A549 treated with Mapracorat at 1 μM for 4 hours (cell line): ENCODE measurements at places on chromosomes 3 and 15. TPM values are rescaled to one million over a fixed set of nuclear protein-coding genes. Genes with fewer than 3 reads are reported as not detected.

The FAM107A gene
- 0.11 to 0.24 TPM (median 0.20 TPM) in 5 replicates for total RNA-seq

The DOCK3 gene
- 0.34 to 0.45 TPM (median 0.37 TPM) in 5 replicates for total RNA-seq

The PLCH1 gene
- 0.71 to 1.1 TPM (median 0.82 TPM) in 5 replicates for total RNA-seq

The CLRN1 gene
- total RNA-seq = not detected in 5 replicates

The ATP8B4 gene
- total RNA-seq = 0.57 to 1.7 TPM (median 0.90 TPM) in 5 replicates

The CSTA gene
- 0.93 to 1.4 TPM (median 1.1 TPM) in 5 replicates for total RNA-seq

The COL6A6 gene
- total RNA-seq = not detected in 5 replicates

The LRRN1 gene
- not detected in 5 replicates for total RNA-seq

The SETD2 gene
- 16.3 to 22.9 TPM (median 18.8 TPM) in 5 replicates for total RNA-seq

The SPRED1 gene
- total RNA-seq = 6.3 to 9.1 TPM (median 7.6 TPM) in 5 replicates

The RBP2 gene
- total RNA-seq = not detected in 5 replicates

The OXTR gene
- total RNA-seq = 8.2 to 10.6 TPM (median 10.2 TPM) in 5 replicates

The SLC15A2 gene
- total RNA-seq = 0.10 to 0.34 TPM (median 0.20 TPM) in 4 of 5 replicates, not detected in the other

The CTNNB1 gene
- 170 to 199 TPM (median 181 TPM) in 5 replicates for total RNA-seq

The EBLN2 gene
- total RNA-seq = 0.32 to 0.65 TPM (median 0.49 TPM) in 4 of 5 replicates, not detected in the other

The CYB561D2 gene
- 14.1 to 20.6 TPM (median 20.1 TPM) in 5 replicates for total RNA-seq

The TMC3 gene
- not detected in 5 replicates for total RNA-seq

The GOLGA8G gene
- not detected in 5 replicates for total RNA-seq

The CCR9 gene
- total RNA-seq = not detected in 5 replicates

The FBLN2 gene
- 1.6 to 3.5 TPM (median 2.1 TPM) in 5 replicates for total RNA-seq

The OCA2 gene
- total RNA-seq = 0.17 to 0.34 TPM (median 0.27 TPM) in 5 replicates

The BOC gene
- total RNA-seq = 4.6 to 6.3 TPM (median 5.7 TPM) in 5 replicates

The TJP1 gene
- total RNA-seq = 63.0 to 77.4 TPM (median 72.4 TPM) in 5 replicates

The IQCB1 gene
- 9.9 to 11.0 TPM (median 10.1 TPM) in 5 replicates for total RNA-seq

The RTP3 gene
- total RNA-seq = not detected in 5 replicates

The PRICKLE2 gene
- total RNA-seq = 2.2 to 2.8 TPM (median 2.7 TPM) in 5 replicates

The SAMMSON gene
- total RNA-seq = not detected in 5 replicates

The FGD5 gene
- total RNA-seq = not detected in 5 replicates

The KAT2B gene
- total RNA-seq = 5.4 to 9.0 TPM (median 5.7 TPM) in 5 replicates

The DYNC1LI1 gene
- total RNA-seq = 37.4 to 50.8 TPM (median 41.0 TPM) in 5 replicates

The C3orf70 gene
- 0.02 to 0.05 TPM (median 0.04 TPM) in 3 of 5 replicates, not detected in the others for total RNA-seq

The DNAJA4 gene
- not detected in 5 replicates for total RNA-seq

The PRR20G gene
- 0.97 to 1.6 TPM (median 1.3 TPM) in 5 replicates for total RNA-seq

The PLA2G4E gene
- not detected in 5 replicates for total RNA-seq

The CFAP20DC gene
- total RNA-seq = 1.6 to 2.5 TPM (median 2.1 TPM) in 5 replicates

The ZBBX gene
- total RNA-seq = not detected in 5 replicates

The AMT gene
- 0.28 to 0.73 TPM (median 0.44 TPM) in 4 of 5 replicates, not detected in the other for total RNA-seq

The KBTBD13 gene
- total RNA-seq = not detected in 5 replicates

The ISLR2 gene
- total RNA-seq = 0.11 to 0.27 TPM (median 0.17 TPM) in 4 of 5 replicates, not detected in the other

The ACTC1 gene
- 0.17 to 0.50 TPM (median 0.20 TPM) in 5 replicates for total RNA-seq

The FBXO40 gene
- total RNA-seq = not detected in 5 replicates

The AHSG gene
- total RNA-seq = 0.08 to 0.11 TPM in 2 of 5 replicates, not detected in the others

The CPA3 gene
- total RNA-seq = not detected in 5 replicates

The PPIB gene
- total RNA-seq = 783 to 825 TPM (median 798 TPM) in 5 replicates

The ARPIN gene
- total RNA-seq = 10.1 to 14.3 TPM (median 11.4 TPM) in 5 replicates

The SGO1 gene
- total RNA-seq = 12.3 to 17.3 TPM (median 14.3 TPM) in 5 replicates

The WDR93 gene
- total RNA-seq = 0.07 to 0.25 TPM (median 0.19 TPM) in 5 replicates

The SLC2A2 gene
- not detected in 5 replicates for total RNA-seq

The SLC24A1 gene
- total RNA-seq = 3.3 to 4.7 TPM (median 4.4 TPM) in 5 replicates

The PLSCR5 gene
- not detected in 5 replicates for total RNA-seq

The MYZAP gene
- total RNA-seq = 0.75 to 1.2 TPM (median 1.1 TPM) in 5 replicates

The COL7A1 gene
- total RNA-seq = 116 to 206 TPM (median 180 TPM) in 5 replicates

The FAM3D gene
- not detected in 5 replicates for total RNA-seq

The MASP1 gene
- not detected in 5 replicates for total RNA-seq

The FLNB gene
- 314 to 349 TPM (median 344 TPM) in 5 replicates for total RNA-seq

The PSTPIP1 gene
- not detected in 5 replicates for total RNA-seq
